ENCODE measurements at places on chromosomes 7 and 10. TPM values are rescaled to one million over a fixed set of nuclear protein-coding genes. Genes with fewer than 3 reads are reported as not detected.

Gene SPDYE2B
- total RNA-seq = not detected

Gene CFAP46
- 0.39 TPM for total RNA-seq

Gene PDE1C
- total RNA-seq = 0.73 TPM

Gene OR13A1
- total RNA-seq = not detected

Gene TMEM213
- not detected for total RNA-seq

Gene OPTN
- 55.5 TPM for total RNA-seq

Gene HSPA12A
- total RNA-seq = 13.2 TPM

Gene PIP
- not detected for total RNA-seq

Gene DYNC1I1
- 0.73 TPM for total RNA-seq

Gene RFC2
- total RNA-seq = 40.1 TPM

Gene C7orf57
- not detected for total RNA-seq

Gene MTURN
- 23.1 TPM for total RNA-seq

Gene NRAP
- not detected for total RNA-seq

Gene SYCE1
- total RNA-seq = 0.78 TPM

Gene SAMD9
- total RNA-seq = 18.4 TPM

Gene HABP2
- total RNA-seq = not detected

Measured in subcutaneous preadipocyte (primary cell).